ENCODE measurements at places on chromosomes 3 and 15.

- DNase-seq = no peak
These were observed 379.9 kb upstream of the RBMS3 start for GRCh38 chr3:28901018-28901417.

GRCh38 chr3:76972624-76973296 is 67.1 kb upstream of the ROBO2 start:
- DNase-seq = no peak

DNA sequence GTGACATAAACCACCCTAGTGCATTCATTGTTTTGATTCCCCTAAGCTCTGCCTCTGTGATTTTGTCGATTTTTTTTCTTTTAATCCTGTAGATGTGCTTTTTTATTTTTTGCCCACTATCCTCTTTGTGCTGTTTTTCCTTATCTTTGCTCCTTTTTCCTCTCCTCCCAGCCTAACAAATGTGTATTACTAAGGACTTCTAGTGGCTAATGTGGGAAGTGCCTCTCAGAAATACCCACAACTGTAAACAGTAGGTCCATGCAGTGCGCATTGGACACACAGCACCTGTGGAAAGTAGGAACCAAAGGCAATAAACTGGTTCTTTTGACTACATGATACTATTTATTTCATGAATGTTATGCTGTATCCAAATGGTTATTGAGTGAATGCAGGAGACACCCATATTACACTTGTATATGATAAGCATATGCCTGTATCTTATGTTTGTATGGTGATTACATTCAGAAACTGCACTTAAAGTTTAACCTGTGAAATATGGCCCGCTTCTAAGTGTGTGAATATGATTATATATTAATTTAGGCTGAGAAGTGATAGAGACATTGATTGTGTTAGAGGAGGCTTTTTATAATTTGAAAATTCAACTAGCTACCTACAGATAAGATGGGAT is 147.8 kb downstream of the PLCL2 start:
- DNase-seq = peak; percentile 49

DNA sequence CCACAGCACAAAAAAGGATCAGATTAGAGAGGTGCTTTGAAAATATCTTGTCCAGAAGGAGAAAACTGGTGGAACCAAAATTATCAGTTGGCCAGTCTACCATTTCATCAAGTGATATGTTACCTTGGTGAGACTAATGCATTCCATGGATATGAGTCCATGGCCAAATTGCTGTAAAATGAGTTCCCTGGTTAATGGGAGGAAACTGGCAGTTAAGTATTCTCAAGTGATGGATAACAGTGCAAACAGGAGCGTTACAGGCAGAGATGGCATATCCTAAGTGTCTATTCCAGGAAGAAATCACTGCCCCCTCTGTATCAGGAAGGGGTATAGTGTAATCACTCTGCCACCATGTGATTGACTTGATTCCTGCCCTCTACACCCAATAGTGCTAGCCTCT is 34.0 kb downstream of the MYRIP start:
- DNase-seq = no peak

Measured in AG08395 (cell line).